Mesothelial cell of epicardium (in vitro differentiated cells): ENCODE measurements at places on chromosomes 13 and 19. TPM values are rescaled to one million over a fixed set of nuclear protein-coding genes. Genes with fewer than 3 reads are reported as not detected.

Gene TLE2
- 101 to 103 TPM (median 101 TPM) in 3 replicates for total RNA-seq

Gene NDUFA7
- total RNA-seq = 35.4 to 43.1 TPM (median 40.3 TPM) in 3 replicates

- no peak for DNase-seq
These were observed 33.9 kb downstream of the PCDH17 start for GRCh38 chr13:57665481-57665880.

- peak; percentile 90 for DNase-seq
These were observed at the start of gene CCDC97 for GRCh38 chr19:41310033-41310831. CCDC97 (plus strand) TSS chr19:41310172; CDS start chr19:41310311, 139 bp downstream.

DNA sequence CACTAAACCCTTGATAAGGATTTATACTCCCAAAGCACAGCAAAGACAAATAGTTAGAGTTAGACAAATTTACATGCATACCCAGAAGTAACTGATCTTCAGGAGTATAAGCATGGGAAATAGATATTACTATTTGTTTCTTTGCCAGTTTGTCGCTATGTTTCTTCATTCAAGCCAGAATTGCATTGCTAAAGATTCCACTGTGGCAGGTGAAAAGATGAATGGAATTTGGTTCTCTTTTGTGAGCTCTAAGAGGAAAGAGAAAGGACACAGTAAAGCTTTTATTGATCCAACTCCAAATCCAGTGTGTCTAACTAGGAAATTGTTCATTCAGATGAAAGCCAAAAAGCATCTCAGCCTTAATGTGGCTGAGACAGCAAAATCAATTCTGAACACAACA lies 292.3 kb upstream of the SPRY2 start:
- no peak for DNase-seq
